ENCODE measurements at places on chromosomes 2 and 18.

DNA sequence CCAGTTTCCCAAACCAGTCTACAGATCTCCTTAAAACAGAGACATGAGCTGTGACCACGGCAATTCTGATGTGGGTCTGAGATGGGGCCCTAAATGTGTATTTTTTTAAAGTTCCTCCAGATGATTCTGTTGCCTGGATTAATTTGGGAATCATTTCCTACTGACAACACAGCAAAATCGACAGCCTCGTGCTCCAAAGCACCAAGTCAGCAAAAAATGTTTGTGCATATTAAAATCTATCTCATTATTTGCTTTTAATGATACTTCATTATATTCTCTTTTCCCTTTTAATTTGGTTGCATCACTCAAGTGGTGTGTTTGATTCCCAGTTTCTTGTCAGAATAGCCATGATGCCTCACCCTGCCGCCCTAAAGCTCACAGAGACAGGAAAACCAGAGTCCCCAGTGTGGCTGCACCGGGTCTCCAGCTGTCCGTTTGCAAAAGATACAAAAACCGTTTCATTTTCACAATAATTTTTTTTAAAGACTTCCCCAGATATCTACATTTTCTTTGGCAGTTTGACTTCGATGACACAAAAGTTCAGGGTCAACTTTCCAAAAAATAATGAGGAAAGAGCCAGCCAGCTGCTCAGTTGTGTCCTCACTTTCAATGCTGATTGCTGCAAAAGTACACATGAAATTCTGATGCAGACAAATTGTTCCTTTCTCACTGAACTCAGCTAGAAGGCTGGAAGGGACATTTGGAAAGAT lies 443.2 kb upstream of the ID2 start:
- no peak for ATAC-seq

DNA sequence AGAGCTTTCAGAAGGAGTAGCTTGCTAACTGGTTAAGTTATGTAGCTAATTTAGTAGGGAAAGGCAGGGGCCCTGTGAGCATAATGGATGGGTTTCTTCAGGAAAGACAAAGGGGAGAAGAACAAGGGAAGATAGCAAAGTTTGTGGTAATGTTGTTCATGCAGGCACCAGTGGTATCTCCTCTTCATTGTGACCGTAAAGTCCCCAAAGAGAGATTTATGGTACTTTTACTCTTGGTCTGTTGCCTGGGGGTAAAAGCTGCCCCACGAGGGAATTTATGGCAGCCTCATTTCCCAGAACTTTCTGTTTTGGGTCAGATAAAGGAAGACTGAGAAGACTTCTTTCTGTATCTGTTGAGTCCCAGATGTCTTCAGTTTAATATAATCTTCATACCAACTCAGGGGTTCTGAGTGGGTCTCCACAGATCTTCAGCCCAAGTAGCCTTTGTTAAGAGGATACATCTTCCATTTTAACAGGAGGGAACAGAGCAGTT lies 27.5 kb downstream of the MALT1 start:
- ATAC-seq = no peak

DNA sequence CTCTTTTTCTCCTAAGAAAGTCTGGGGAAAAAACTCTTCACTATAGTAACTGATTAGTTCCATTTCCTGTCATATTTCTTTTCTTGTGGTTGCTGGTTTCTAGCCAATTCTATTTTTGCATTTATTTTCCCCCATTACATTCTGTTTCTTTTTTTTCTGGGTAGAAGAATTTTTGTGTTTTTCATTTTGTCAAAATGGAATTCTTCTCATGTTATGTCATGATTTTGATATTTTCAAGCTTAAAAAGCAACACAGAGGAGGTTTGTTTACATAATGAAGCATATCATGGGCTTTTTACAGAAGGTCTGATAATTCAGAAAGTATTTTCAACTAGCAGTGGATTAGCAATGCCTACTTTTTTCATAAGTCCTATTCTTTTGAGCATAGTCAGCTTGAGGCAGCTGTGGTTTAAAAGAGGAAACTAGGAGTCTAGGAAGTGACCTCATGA lies 102.0 kb downstream of the MAP2 start:
- ATAC-seq = no peak

GRCh38 chr2:143158098-143158497 lies 28.9 kb downstream of the ARHGAP15 start:
- ATAC-seq = no peak

GRCh38 chr2:186853951-186854350 lies 5.0 kb upstream of the ZSWIM2 start:
- ATAC-seq = no peak

DNA sequence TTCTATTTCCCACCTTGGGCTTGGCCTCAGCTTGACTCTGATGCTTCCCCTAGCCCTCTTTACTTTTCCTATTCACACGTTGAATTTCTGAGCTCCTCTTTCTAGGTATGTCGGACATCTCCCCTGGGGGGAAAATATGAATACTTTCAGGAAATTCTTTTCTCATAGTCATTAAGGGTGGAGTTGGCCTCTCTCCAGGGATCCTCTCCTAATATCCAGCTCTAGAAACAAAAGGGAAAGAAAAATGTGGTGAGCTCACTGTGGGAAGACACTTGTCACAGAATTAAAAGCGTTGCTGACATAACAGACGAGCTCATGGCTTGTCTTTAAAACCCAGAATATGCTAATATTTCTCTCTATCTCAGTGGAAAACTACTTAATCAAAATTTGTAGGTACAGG lies 132.7 kb upstream of the MEX3C start:
- no peak for ATAC-seq

DNA sequence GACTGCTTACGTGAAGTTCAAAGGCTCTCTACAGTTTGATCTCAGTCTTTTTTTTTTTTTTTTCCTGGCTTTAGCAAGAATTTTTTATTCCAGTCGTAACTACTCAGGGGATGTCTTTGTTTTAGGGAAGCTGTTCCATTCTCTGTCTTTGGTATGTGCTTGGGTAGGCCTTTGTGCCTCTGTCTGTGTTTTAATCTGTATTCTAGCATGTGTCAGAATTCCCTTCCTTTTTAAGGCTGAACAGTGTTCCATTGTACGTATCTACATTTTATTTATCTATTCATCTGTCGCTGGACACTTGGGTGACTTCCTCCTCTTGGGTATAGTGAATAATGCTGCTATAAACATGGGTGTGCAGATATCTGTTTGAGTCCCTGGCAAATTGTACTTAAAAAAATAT lies 42.6 kb downstream of the MYO1B start:
- ATAC-seq = no peak

DNA sequence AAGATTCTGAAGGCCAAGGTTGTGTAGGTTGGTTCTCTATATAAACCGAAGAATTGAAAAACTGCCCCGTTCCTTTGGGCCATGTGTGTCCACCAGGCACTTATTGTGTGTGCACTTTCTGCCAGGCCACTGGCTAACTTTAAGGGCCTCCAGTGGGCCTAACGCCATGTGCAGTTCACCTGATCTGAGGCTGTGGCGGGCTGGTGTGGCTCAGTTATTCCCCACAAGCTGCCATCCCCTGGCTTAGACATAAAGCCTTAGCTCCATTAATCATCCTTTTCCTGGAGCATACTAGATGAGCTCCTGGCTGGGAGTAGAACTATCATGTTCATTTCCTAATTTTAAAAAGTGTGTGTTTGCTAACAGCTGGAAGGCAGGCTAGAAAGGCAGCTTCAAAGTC lies 304.1 kb upstream of the TNP1 start:
- ATAC-seq = no peak

DNA sequence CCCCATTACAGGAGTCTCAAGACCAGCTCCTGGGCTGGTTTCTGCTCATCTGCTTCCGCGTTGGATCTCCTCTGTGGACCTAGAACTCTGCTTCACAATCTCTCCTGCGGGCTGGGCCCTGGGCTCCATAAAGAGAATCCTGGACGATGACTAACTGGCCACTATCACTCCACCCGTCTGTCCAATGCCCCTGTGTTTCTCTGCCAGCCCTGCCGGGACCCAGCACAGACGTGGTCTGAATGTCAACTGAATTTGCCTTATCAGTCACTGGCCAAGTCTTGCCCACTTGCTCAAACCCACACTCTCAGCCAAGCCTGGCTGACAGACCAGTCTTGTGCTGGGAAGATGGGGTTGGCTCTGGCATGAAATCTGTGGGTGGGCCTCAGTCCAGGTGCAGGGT lies 17.4 kb downstream of the KIF3C start:
- ATAC-seq = no peak
